ENCODE measurements at places on chromosomes 4 and X. TPM values are rescaled to one million over a fixed set of nuclear protein-coding genes. Genes with fewer than 3 reads are reported as not detected.

The LPAR4 gene
- 0.12 TPM for total RNA-seq

GRCh38 chr4:55393461-55394320 lies 2.1 kb upstream of the TMEM165 start:
- H3K36me3 ChIP-seq = no peaks in the 10 kb centered on the region
- peaks cover 4% of the 10 kb centered on the region for H3K4me1 ChIP-seq
- H3K4me3 ChIP-seq = no peak overlapping the region
- no peaks in the 10 kb centered on the region for H3K27me3 ChIP-seq
- no peak overlapping the region for H3K27ac ChIP-seq

- no peak for DNase-seq
- H3K36me3 ChIP-seq = no peaks in the 10 kb centered on the region
- H3K27ac ChIP-seq = no peak overlapping the region
Observed at GRCh38 chr4:108601106-108601505, 19.3 kb upstream of the RPL34 start.

DNA sequence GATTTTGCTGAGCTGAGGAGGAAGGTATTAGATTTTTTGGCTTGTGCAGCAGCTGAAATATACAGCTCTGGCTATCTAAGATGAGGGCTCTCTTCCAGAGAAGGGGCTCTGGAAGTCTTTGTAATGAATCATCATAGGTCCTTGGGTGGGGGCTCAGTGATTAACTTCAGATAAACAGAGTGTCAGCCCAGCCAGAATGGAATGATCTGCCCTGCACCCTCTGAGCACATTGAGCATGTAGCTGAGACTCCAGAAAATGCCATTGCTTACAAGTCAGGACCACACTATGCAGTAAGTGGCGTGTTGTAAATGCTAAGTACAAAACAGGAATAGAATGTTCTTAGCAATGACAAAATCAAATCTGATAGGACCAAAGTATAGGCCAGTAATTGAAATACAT lies 836.0 kb downstream of the PDHA2 start:
- no peaks in the 10 kb centered on the region for H3K4me1 ChIP-seq
- DNase-seq = no peak
- H3K27me3 ChIP-seq = no peaks in the 10 kb centered on the region
- no peak overlapping the region for H3K4me3 ChIP-seq

GRCh38 chr4:145731028-145731427 lies 51.1 kb downstream of the C4orf51 start:
- peak overlapping the region; percentile 16 for H3K27ac ChIP-seq
- peak; percentile 66 for DNase-seq
- H3K36me3 ChIP-seq = no peaks in the 10 kb centered on the region
- H3K4me3 ChIP-seq = no peak overlapping the region
- no peaks in the 10 kb centered on the region for H3K27me3 ChIP-seq

DNA sequence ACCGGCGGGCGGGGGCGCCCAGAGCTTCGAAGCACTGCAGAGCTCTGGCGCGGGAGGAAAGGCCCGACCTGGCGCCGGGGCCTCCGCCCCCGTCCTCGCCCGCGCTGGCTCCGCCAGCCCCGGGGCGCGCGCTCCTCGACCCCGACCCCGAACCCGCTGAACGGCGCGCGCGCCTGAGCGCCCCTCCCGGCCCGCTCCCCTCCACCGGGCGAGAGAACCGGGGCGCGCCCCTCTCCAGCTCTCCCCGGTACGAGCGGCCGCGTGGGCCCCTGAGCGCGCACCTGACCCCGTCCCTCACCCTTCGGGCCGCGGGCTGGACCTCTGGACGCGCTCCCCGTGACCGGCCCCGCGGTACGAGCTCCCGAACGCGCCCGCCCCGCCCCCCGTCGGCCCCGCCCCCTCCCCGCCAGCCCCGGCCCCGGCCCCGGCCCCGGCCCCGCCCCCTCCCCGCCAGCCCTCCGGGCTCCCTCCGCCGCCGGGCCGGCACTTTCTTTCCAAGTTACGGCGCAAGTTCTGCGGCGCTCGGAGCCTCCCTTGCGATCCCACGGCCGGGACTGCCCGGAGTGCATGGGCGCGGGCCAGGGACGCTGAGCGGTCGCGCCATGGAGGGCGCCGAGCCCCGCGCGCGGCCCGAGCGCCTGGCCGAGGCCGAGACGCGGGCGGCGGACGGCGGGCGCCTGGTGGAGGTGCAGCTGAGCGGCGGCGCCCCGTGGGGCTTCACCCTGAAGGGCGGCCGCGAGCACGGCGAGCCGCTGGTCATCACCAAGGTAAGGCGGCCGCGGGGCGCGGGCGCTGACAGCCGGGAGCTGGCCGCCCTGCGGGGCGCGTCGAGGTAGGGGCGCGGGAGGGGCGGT lies at the start of gene SHROOM2:
TSS of gene SHROOM2 (plus strand) at position 486 of the 854 bp plus-strand sequence. CDS start at position 603, 117 bp downstream.
- no peaks in the 10 kb centered on the region for H3K27me3 ChIP-seq
- H3K27ac ChIP-seq = peak within 1 kb of the TSS; percentile 42
- DNase-seq = peak; percentile 51
- no peaks in the 10 kb centered on the region for H3K4me1 ChIP-seq
- no peaks in the 10 kb centered on the region for H3K36me3 ChIP-seq

DNA sequence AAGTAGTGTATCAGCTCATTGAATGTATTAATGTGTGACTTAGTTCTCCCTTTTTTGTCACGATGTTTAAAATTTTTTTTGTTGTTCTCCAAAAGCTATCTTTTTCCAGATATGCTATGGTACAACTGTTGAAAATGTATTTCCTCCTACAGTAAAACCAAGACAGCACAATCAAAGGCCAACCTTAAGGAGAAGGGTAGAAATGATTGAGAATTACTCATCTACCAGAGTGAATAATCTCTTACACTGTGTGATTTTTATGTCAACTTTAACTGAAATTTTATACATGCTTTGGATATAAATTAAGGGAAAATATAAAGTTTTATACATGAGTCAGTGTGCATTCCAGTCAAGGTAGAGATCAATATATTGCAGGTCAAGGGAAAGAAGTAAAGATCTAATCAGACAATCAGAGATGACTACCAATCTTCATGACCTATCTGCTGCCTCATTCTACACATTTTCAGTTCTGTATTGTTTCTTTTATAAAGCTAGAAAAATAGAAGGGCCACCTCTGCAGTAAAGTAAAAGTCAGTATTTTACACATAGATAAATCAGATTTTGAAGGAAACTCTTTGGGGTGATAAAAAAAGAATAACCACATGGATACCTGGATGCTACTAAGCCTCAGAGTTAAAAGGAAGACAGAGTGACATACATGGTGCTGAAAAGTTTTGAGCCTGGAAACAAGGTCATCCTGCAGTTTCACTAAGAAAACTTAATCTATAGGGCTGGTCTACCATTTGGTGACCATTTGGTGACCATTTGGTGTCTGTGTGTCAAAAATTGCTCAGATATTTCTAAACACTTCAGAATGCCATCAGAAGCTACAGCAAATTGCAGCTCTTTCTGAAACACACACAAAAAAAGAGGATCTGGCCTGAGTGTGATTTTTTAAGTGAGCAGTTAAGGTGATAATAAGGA lies 1.6 kb downstream of the FAM13A start:
- H3K27ac ChIP-seq = no peak overlapping the region
- no peaks in the 10 kb centered on the region for H3K27me3 ChIP-seq
- H3K4me1 ChIP-seq = peaks cover 15% of the 10 kb centered on the region
- H3K36me3 ChIP-seq = no peaks in the 10 kb centered on the region

DNA sequence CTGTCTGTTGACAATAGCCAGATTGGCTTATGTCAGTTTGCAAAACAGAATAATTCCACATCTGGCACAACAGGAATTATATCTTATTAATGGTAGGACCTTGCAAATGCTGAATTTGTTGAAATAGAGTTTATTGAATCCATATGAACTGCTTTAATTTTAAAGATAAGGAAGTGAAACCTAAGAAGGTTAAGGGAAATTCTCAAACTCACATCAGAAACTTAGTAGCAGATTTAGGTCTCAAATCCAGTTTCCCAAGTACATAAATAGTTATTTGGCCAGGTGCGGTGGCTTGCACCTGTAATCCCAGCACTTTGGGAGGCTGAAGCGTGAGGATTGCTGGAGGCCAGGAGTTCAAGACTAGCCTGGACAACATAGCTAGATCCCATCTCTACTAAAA lies 117.1 kb downstream of the HNRNPD start:
- H3K4me1 ChIP-seq = no peaks in the 10 kb centered on the region
- no peak for DNase-seq
- no peak overlapping the region for H3K27ac ChIP-seq
- no peaks in the 10 kb centered on the region for H3K36me3 ChIP-seq
- no peak overlapping the region for H3K4me3 ChIP-seq
- no peaks in the 10 kb centered on the region for H3K27me3 ChIP-seq

- H3K4me3 ChIP-seq = peak overlapping the region; percentile 56
- H3K27ac ChIP-seq = peak overlapping the region; percentile 79
- peak; percentile 20 for DNase-seq
- peaks cover 14% of the 10 kb centered on the region for H3K4me1 ChIP-seq
- H3K36me3 ChIP-seq = no peaks in the 10 kb centered on the region
Observed at GRCh38 chr4:153221783-153222706, 17.8 kb downstream of the TRIM2 start.

The HTRA3 gene
- total RNA-seq = 8.4 TPM

DNA sequence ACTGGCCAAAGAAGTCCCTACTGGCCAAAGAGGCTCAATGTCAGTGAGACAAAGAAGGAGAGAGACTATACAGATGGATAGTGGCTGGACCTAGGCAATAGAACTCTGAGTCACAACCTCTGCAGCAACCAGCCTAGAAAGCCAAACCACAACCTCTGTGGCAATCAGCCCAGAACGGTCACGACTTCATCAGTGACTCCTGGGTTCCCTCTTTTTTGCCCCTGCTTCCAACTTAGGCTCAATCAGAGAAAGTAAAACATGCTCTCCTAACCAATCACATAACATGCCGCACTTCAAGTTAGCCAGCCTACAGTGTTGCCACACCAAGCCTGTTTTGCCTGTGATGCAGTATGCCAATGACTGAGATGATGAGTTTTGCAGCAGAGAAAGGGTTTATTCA lies 203.4 kb downstream of the ANAPC10 start:
- no peaks in the 10 kb centered on the region for H3K36me3 ChIP-seq
- no peak overlapping the region for H3K27ac ChIP-seq
- peak; percentile 10 for DNase-seq
- H3K4me3 ChIP-seq = no peak overlapping the region
- no peaks in the 10 kb centered on the region for H3K4me1 ChIP-seq

The POU3F4 gene
- total RNA-seq = not detected

DNA sequence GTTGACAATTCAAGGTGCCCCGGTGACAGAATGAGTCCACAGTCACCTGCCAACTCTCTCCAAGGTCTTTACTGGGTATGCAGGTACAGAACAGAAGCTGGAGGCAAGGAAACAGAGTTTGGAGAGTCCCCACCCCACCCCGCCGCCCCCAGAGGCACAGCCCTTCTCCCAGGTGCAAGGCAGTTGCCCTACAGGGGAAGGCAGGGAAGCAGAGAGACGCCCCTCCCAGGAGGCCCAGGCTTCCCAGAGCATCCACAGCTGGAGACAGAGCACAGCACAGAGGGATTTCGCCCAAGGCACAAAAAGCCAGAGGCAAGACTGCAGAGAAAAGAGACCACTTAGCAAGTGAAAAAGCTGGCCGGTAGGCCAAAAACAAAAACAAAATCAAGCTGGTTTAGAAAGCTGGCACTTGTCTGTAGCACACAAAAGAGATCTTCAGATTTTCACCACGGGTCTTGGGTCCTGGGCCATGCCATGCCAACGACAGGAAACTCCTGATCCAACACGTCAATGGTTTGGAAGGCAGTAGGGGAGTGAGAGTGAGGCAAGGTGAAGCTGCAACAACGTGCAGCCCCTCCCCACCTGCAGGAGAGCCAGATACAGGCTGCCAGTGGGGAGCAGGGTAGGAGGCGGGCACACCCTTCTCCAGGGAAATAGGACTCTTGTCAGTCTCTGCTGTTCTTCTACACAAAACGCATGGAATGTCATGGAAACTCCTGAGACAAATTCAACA lies 113.3 kb downstream of the AFAP1 start:
- no peaks in the 10 kb centered on the region for H3K4me1 ChIP-seq
- H3K36me3 ChIP-seq = no peaks in the 10 kb centered on the region
- H3K27me3 ChIP-seq = no peaks in the 10 kb centered on the region
- DNase-seq = no peak

The MGST2 gene
- 34.3 TPM for total RNA-seq

GRCh38 chr4:7808752-7809151 lies 130.9 kb downstream of the AFAP1 start:
- no peaks in the 10 kb centered on the region for H3K36me3 ChIP-seq
- H3K27me3 ChIP-seq = no peaks in the 10 kb centered on the region
- H3K27ac ChIP-seq = no peak overlapping the region
- H3K4me3 ChIP-seq = no peak overlapping the region

The ODAPH gene
- total RNA-seq = not detected

The USP17L12 gene
- not detected for total RNA-seq

DNA sequence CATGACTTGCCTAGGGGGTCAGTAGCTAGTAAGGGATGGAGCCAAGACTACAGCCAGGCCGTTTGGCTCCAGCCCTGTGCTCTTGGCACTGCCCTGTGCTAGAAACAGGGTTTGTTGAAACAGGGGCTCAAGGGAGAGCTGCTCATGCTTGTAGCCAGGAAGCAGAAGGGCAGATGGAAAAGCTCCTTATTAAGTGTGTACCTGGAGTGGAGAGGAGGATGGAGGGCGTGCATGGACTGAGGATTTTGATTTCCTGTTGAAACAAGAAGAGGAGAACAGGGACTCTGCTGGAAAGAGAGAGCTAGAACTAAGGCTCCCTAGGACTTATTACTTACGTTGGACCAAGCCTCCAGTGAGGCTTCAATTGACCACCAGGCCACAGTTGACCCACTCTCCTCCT lies 363.0 kb downstream of the MID1IP1 start:
- H3K27me3 ChIP-seq = no peaks in the 10 kb centered on the region
- H3K4me3 ChIP-seq = no peak overlapping the region
- no peak overlapping the region for H3K27ac ChIP-seq
- DNase-seq = no peak
- H3K4me1 ChIP-seq = no peaks in the 10 kb centered on the region

All from pancreas (tissue), 10 donors.